ENCODE measurements at places on chromosomes 4 and X. TPM values are rescaled to one million over a fixed set of nuclear protein-coding genes. Genes with fewer than 3 reads are reported as not detected.
A peak's percentile ranks its signal among the peaks of the same experiment; 100 is the strongest.

GRCh38 chr4:85793233-85793585 lies 318.3 kb downstream of the ARHGAP24 start:
- H3K4me1 ChIP-seq = no peaks in the 10 kb centered on the region
- no peak overlapping the region for H3K4me3 ChIP-seq
- no peaks in the 10 kb centered on the region for H3K36me3 ChIP-seq
- H3K27ac ChIP-seq = no peak overlapping the region
- H3K27me3 ChIP-seq = no peaks in the 10 kb centered on the region
- no peak for DNase-seq

PCYT1B gene
- total RNA-seq = 0.13 TPM

DNA sequence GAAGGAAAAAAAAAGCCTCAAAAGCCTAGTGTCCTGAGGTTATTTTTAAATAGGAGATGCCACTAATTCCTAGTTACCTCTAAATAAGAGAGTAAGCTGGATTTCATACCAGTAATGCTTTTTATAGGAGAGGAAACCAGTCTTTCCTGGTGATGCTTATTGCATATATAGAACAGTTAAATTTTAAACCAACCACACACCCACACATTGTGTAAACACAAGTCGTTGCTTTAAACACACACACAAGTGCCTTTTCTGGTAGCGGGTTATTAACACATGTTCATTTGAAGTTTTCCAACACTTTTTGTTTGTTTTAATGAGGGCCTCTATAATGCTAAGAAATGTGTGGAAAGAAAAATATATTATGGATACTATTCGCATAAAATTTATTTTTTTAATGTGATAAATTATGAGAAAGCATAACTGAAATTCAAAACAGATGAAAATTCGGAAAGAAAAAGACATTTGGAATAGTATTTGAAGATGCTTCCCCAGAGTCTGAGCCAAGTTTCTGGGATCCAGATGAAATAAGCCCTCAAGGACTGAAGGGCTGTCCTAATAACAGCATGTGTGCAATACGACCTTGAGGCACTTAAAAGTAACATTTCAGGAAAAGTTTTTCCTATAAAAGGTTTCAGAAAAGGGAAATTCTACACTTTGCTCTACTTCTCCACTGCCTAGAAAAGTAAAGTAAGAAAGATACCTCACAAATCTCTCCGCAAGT lies 2.0 kb downstream of the ANTXR2 start:
- DNase-seq = no peak
- H3K4me1 ChIP-seq = no peaks in the 10 kb centered on the region
- H3K36me3 ChIP-seq = no peaks in the 10 kb centered on the region
- H3K27ac ChIP-seq = no peak overlapping the region
- H3K27me3 ChIP-seq = no peaks in the 10 kb centered on the region
- peak overlapping the region; percentile 65 for H3K4me3 ChIP-seq

MAMLD1 gene
- 6.5 TPM for total RNA-seq

MAPK10 gene
- 54.5 TPM for total RNA-seq

GRCh38 chr4:70940134-70940533 lies 38.0 kb downstream of the MOB1B start:
- H3K4me1 ChIP-seq = no peaks in the 10 kb centered on the region
- no peak overlapping the region for H3K4me3 ChIP-seq
- no peak overlapping the region for H3K27ac ChIP-seq

DNA sequence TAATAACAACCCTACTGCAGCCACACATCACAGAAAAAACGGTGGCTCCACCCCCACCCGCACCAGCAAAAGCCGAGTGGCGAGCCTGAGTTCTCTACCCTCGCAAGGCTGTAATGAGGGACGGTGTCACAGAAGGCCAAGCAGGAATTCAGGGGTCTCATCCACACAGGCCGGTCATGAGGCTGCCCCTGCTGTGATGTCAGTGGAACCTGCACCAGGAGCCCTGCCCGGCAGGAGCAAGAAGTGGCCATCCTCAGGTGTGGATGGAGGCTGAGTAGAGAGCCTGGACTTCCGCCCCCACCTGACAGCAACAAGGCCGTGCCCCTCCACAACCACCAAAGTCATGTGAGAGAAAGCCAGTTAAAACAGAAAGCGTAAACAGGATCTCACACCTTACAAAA lies 20.6 kb downstream of the LYAR start:
- peaks cover 2% of the 10 kb centered on the region for H3K36me3 ChIP-seq
- no peak for DNase-seq
- no peak overlapping the region for H3K4me3 ChIP-seq
- H3K27me3 ChIP-seq = no peaks in the 10 kb centered on the region
- no peak overlapping the region for H3K27ac ChIP-seq
- no peaks in the 10 kb centered on the region for H3K4me1 ChIP-seq
